HT-29 (cell line): ENCODE measurements at places on chromosomes 12 and 14.

GRCh38 chr12:113056381-113056630 is 224 bp upstream of the DTX1 start:
- DNase-seq, result no peak

DNA sequence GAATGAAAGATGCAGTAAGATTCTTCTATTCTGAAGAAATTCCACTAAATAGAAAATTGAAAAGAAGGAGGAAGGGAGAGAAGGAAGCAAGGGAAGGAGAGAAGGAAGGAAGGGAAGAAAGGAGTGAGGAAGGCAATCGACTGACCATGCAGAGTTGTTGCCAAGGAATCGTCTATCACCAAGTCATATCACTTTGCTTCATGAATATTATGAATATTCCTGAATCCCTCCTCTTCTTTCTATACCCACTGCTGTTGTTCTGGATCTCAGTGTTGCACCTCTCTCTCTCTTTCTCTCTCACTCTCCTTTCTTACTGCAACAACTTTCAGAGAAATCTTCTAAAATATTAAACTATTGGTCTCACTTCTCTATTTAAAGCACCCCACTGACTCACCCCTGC is 222.4 kb downstream of the IPO8 start:
- no peak for DNase-seq

DNA sequence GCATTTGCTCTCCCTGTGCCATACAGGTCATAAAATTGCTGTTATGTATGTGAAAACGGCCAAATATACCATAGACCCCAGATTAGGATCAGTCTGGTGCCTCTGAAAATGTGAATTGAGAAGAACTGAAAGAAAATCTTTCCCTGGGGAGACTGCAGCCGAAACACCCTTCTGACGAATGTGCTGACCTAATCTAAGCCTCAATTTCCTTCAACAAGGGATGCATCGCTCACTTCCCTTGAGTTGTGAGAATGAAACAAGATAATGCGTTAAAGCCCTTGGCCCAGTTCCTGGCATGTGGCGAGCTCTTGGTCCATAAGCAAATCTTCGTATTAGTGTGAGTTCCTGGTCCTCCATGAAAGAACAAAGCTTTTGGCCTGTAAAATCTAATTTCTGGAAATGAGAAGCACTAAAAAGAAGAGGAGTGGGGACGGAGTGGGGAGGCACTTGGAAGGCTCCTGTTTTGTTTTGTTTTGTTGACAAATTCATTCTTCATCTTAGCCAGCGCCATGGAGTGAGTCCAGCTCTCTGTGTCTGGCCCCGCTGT is 49.5 kb upstream of the RTRAF start:
- DNase-seq, result no peak

GRCh38 chr12:34393086-34393820 is 371.0 kb downstream of the ALG10 start:
- DNase-seq, result no peak

DNA sequence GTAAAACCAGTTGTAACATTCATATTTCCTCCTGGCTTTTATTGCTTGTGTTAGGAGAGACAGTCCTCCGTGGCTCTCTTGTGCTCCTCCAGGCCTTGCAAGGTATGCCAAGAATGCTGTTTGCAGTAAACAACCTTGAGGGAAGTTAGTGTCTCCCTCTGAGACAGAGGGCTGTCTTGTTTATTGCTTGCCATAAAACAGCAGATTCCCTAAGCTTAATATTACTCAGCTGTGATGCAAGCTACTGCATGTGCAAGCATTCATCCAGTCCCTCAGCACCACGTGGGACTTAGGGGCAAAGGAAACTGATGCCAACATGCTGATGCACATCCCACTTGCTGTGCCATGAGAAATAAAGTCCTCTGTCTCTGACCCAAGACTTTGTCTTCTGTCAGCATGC is 6.6 kb downstream of the POMT2 start:
- DNase-seq, result no peak

DNA sequence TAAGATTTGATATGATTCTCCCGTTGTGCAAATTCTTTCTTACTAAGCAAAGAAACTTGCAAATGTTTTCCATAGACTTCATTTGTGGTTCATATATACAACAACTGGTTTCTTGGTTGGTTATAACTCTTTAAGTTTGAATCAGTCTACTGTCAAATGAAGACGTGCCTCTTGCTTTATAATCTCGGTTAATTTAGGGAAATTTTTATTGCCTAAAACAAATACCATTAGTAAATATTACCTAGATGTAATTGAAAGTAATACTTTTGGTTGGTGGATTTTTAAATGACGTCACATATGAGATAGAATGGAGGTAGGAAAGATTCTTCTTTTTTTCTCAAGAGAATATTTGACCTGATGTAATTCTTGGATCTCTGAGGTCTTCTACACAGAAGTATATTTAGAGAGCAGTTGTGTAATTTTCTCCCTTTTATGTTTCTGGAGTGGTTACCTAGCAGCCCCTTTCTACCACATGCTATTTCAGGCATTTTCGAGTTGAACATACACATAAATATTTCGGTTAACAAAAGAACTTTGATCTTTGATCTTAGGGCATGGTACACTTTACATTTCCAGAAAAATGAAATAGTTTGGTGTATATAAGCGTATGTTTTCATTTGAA is 1.7 kb downstream of the ATF7IP start:
- DNase-seq, result peak; percentile 34

DNA sequence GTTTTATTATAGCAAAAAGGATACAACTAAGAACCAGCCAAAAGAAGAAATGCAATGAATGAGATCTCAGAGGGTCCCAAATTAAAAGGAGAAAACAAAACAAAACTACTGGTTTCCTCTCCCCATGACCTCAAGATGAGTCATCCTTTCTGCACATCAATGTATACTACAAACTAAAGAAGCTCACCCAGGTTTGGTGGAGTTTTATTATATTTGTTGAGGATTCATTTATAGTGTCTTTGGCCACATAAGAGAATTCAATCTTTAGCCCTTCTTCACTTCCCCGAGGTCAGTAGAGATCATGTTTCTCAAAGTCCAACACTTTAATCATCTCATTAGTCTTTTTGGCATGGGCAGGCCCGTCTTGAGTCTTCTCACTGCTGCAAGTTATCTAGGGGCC is 210.6 kb downstream of the SLC6A15 start:
- no peak for DNase-seq

DNA sequence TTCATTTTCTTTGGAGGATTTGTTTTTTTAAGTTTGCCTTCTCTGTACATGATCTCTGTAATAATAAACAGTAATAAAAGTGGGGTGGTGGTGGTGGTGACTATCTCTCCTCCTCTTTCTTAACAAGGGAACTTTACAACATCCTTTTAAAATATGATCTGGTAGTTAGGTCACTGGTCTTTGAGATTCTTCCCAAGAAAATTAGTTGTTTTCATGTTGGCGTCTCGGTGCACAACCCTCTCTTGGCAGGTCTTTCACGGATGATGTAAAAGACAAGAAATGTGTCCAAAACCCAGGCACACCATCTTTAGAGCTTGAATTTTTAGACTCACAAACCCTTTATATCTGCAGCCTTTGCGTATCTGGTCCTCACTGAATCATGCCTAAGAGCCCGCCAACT is 488.5 kb upstream of the TBX3 start:
- DNase-seq, result no peak

DNA sequence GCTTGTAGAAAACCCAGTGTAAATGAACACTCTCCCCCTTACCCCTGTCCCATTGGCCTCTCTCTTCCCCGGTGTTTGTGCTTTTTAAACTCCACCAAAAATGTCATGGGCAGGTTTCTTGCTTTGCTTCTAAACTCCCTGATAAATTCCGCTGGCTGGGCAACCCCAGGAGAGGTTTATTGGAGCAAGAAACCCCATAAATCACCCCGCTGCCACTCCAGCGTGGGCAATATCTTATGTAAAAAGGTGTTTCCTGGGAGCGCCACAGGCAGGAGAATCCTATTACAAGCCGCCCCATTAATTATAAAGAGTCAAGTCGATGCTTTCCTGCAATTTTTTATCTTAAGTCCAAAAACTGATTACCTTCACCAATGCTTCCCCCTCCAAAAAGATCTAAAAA is 22.8 kb downstream of the LHX5 start:
- no peak for DNase-seq

- DNase-seq, result no peak
Measured at GRCh38 chr12:91948504-91948903, 197.1 kb downstream of the BTG1 start.

DNA sequence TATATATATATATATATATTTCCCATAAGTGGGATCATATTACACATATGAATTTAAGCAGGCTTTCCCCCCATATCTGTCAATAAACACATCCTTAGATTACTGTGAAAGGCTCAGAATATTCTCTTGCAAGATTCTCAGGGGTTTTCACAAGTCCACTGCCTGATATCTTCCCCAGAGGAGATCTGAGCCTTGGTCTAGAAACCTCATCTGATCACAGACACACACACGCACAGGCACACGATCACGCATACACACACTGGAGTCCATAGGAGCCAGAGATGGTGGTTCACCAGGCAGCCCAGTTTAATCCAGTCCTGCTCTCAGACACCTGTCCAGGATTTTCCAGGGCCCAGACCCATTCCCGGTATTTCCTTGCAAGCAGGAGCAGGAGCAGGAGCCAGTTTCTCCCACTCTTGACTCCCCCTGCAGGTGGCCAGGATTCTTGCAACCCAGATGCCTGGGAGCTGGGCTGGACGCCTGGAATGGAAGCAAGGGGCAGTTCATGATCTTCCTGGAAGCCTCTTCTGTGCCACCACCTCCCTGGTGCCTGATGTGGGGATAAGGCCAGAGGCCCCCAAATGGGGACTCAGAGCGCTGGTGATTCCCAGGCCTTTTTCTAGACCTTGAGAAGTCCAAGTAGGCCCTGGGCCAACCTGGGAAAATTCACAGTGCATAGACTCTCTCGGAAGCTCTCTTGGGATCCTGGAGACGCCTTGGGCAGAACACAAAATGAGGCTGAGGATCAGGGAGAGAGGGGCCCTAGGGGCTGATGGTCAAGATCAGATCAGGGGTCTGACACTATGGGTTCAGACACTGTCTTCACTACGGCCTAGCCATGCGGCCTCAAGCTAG is 16.5 kb upstream of the KRT78 start:
- DNase-seq, result peak; percentile 89

DNA sequence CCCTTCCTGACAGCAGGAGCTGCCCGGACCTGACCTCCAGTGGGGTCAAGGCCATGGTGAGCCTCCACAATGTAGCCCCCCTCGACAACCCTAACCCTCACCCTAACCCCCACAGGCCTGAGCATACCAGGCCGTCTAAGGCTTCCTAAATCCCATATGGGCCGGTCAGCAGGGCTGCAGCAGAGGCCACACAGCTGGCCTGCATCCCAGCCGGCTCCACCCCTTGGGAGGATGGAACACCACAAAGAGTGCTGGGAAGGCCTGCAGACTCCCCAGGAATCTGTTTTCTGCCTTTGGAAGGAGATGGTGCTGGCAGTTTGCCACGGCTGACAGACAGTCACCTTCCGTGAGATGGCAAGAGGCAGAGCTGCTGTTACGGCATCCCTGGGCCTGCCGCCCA is 2.8 kb downstream of the TMEM179 start:
- DNase-seq, result no peak
